ENCODE measurements at places on chromosomes 16 and 17.

GRCh38 chr17:73091770-73092522, 542 bp downstream of the SLC39A11 start:
- peak; percentile 61 for DNase-seq

- peak; percentile 35 for DNase-seq
These were observed 22.6 kb downstream of the MXRA7 start for GRCh38 chr17:76688165-76688622.

DNA sequence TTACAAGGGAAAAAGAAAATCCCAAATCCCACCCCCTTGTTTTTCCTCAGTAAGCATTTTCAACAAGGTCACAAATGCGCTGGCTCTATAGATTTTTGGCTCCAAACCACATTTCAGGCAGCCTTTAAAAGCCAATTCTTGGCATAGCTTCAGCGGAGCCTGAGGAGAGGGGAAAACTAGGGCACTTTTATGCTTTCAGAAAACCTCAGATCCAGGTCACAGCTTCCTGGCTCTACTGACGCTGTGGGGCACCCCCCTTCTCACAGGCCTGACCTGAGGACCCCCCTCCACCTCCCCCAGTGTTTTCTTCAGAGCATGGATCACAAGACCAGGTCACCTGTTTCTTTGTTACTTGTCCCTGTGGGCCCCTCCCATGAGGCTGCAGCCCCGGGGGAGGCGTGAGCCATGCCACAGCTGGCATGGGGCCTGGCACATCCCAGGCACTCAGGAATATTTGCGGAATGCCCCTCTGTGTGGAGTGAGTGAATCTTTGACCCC, 30.1 kb upstream of the MTSS2 start:
- no peak for DNase-seq

DNA sequence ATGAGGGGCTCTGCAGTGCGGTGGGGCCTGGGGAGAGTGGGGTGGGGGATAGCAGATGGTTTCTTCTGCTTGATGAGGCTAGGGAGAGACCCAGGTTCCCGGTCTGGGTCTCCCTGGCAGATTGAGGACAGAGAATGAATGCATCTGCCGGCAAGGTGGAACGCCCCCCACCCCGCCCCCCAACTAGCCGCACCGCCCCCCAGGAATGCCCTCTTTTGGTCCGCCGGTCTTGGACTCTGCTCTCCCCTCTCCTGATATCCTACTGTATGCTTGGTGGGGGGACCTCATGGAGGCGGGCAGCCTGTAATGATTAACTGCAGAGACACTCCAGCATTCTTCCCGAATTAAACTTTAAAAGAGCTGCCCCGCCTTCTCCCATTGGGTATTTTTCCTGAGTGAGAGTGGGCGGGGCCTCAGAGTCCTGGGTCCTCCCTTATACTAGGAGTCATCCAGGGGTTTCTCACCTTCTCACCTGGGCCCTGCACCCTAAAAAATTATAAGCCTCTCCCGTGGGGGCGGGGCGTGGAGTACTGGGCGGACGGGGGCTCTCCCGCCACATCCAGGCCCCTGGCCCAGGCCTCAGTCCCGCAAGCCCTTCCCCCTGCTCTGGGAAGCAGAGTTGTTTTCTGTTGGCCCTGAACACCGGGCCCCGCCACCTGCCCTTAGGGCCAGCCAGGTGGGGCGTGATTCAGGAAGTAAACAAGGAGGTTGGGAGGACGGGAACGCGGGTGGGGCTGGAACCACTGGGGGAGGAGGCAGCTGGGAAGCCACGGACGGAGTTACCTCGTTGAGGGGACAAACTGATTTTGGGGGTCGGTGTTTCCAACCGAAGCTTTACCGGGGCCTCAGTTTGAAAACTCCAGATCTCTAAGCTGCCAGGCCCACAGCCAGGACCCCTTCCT, 1.5 kb downstream of the GRB7 start:
- DNase-seq, result peak; percentile 87

DNA sequence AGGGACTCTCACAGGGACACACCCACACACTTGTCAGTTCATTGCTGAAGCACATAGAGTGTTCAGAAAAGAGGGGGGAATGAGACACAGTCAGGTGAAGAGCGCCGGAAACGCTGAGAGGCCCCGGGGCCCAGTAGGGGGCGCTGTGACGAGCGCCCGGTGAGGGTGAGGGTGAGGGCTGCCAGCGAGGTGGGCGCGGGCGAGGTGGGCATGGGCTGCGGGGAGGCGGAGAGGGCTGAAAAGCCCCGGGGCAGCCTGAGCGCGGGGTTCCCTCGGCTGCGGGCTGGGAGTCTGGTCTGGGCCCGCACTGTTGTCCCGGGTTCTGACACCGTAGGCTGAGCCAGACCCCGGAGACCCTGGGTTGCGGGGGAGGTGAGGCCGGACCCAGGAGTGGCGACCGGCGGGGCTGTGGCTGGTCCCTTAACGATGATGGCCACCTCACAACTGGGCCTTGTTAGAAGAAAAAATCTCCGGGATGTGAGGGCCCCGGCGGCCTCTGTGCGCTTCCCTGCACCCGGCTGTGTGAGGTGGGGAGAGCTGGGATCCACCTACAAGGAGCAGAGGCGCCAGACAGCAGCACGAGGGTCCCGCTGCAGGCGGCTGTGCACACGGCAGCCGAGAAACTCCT, 91.4 kb downstream of the C16orf78 start:
- no peak for DNase-seq

GRCh38 chr16:77317059-77317458, 117.8 kb downstream of the ADAMTS18 start:
- DNase-seq, result no peak

DNA sequence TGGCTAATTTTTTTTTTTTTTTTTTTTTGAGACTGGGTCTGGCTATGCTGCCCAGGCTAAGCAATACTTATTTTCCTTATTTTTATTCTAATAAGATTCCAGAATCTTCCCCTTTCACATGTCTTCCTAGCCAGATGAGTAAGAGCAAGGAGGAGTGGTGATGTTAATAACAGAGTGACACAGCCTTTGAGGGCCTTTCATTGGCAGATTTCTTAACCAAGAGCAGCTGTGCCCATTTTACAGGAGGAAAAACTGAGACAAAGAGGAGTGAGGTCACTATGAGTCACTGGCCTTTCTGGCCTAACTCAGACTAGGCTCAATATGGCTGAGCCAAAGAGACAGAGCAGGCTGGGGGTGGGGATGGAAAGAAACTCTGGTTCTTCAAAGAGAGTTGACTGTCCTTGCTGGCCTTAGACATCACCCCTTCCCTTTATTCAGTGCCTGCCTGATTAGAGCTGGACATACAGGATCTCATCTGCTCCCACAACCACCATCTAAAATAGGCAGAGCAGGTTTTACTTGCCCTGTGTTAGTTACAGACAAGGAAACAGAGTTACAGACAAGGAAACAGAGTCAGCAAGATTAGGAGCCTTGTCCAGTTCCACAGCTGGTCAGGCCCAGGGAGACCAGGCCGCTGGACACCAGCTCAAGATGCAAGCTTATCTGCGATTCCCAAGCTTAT, 50.0 kb upstream of the TOB1 start:
- DNase-seq, result no peak

DNA sequence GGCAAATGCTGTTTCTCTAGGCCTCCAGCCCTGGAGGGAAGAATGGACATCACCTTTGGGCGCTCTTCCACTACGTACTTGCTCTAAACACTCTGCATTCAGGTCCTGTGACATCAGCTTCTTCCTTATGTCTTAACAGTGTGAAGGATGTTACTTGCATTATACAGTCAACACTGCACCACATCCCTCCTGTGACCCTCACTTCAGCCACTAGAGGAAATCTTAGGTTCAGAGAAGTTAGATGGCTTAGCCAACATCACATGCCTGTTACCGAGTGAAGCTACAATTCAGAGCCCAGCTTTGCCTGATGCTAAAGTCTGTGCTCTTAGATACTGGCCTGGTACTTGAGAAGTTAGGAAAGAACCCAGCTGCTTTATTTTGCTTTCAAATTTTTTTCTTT, 18.3 kb downstream of the UBFD1 start:
- DNase-seq, result no peak

DNA sequence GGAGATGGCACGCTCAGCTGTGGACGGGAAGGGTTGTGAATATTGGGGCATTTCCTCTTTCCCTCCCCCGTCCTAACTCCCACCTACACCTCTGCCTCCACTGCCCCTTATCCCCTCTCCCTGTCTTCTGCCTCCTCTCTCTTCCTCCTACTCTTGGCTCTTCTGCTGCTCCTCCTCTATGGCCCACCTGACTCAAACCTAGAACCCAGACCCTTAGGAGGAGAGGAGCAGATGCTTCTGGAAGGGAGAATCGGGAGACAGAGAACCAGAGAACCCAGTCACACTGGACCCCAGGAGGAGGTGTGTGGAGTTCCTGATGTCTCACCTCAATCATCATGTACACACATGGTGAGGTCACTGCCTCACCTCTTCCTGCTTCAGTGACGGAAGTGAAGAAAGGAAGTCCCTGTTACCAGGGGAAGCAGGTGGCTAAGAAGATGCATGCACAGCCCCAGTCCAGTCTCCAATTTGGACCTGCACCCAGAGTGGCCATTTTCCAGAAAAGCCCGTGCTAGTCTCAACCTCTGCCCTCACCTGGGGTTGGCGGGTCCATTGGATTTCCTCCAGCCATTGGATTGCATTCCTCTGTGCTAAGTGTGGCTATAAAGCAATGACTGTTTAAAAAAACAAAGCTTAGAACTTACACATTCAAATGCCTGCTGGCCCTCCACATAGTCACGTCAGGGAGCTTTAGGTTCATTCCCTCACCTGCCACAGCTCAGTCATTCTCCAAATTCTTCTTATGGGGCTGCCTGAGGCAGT, 4.0 kb downstream of the RNF222 start:
- peak; percentile 84 for DNase-seq

- no peak for DNase-seq
These were observed 251.9 kb downstream of the SEC14L1 start for GRCh38 chr17:77392376-77393273.

DNA sequence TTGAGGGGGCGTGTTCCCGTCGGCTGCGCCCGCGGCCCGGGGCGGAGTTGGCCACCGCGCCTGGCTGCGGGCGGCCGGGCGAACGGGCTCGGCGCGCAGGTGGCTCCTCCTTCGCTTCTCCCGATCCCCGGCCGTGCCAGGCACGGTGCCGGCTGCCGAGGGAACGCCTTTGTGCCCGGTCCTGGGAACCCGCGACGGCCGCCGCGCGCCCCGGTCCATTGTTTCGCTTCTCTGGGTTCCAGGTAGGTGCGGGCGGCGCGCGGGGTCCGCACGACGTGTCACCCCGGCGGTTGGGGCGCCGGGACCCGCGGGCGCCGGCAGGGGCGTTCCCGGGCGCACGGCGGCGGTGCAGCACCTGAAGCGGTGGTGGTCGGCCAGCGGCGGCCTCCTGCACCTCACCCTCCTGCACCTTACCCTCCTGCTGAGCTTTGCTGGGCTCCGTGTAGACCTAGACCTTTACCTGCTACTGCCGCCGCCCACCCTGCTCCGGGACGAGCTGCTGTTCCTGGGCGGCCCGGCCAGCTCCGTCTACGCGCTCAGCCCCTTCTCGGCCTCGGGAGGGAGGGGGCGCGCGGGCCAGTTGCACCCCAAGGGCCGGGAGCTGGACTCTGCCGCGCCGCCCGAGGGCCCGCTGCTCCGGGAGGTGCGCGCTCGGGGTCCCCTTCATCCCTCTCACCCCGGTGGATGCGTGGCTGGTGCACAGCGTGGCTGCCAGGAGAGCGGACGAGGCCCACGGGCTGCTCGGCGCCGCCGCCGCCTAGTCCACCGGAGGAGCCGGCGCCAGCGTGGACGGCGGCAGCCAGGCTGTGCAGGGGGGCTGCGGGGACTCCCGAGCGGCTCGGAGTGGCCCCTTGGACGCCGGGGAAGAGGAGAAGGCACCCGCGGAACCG, 99.9 kb downstream of the EFCAB13 start:
- DNase-seq, result peak; percentile 23

- no peak for DNase-seq
These were observed 178.1 kb upstream of the CCL2 start for GRCh38 chr17:34076743-34077631.

GRCh38 chr17:68290955-68291835, at the start of the genes ARSG and SLC16A6:
Gene ARSG, plus strand, starts transcription at chr17:68291495. Its CDS starts 15,999 bp downstream, at chr17:68307494.
Gene SLC16A6, minus strand, starts transcription at chr17:68291127. Its CDS starts 12,807 bp downstream, at chr17:68278320.
- no peak for DNase-seq

GRCh38 chr16:56993204-56993603, 3.8 kb downstream of the NLRC5 start:
- DNase-seq, result no peak

DNA sequence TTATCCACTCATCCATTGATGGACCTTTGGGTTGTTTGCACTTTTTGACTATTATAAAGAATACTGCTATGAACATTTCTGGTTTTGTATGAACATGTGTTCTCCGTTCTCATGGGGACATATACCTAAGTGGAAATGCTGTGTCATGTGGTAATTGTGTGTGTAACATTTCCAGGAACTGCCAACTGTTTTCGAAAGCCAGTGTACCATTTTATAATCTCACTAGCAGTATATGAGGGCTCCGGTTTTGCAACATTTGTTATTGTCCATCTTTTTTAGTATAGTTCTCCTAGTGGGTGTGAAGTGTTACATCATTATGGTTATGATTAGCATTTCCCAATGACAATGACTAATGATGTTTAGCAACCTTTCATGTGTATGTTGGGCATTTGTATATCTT, 5.1 kb upstream of the TRIM25 start:
- DNase-seq, result peak; percentile 45

- DNase-seq, result no peak
These were observed 19.7 kb upstream of the NUP93 start for GRCh38 chr16:56710181-56710737.

DNA sequence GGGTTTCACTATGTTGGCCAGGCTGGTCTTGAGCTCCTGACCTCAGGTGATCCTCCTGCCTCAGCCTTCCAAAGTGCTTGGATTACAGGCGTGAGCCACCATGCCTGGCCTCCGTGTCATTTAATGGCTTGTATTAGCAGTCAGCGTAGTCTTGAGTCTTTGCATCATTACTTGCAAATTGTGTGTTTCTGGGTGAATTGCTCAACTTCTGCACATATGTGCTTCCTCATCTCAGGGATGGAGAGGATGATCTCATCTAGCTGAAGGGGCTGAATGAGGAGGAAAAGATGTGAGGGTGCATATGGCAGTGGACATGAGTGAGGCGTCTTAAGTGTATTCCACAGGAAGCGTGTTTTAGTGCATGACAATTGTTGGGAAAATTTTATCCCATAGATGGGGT, 155.8 kb downstream of the SNX29 start:
- no peak for DNase-seq

GRCh38 chr17:67212231-67212630, 32.8 kb downstream of the HELZ start:
- DNase-seq, result no peak

- no peak for DNase-seq
These were observed 129.7 kb upstream of the MYOCD start for GRCh38 chr17:12536021-12536420.

DNA sequence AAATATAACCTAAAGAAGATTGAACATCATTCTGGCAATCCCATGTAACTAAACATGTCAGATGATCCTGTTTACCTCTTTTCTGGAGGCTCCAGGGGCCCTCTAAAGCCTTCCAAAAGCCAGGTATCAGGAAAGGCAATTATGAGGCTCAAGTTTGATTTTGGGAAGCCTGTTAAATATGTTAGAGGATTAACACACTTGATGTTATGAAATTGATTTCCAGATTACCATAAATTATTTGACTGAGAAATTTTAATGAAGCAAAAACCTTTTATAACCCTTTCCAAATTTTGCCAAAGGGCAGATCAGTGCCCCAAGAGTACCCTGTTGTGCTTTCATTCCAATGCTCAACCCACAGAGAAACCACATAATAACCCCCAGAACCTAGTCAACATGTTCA, 29.3 kb downstream of the PHKB start:
- DNase-seq, result no peak
